ENCODE measurements at places on chromosomes 12 and 14.

DNA sequence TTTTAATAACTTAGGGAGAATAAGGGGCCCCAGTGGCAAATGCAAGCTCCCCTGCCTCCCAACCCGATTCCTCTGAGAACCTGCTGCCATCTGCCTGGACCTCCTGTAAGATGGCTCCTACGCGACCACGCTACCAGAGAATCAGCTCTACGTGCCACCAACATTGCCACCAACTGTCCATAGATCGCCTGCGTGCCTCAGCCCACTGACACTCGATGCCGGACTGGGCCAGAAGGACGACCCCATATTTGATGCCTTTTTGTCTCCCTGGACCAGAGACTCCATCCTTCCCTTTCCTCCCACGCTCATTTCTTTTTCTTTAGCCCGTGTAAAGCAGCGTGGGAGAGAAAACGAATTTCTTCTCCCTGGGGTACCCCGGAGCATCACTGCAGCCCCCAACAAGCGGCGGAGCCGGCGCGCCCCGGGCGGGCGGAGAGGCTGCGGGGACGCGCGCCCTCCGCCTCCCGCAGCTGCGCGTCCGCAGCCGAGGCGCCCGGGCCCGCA lies 565 bp upstream of the KLHL42 start:
- DNase-seq: no peak

DNA sequence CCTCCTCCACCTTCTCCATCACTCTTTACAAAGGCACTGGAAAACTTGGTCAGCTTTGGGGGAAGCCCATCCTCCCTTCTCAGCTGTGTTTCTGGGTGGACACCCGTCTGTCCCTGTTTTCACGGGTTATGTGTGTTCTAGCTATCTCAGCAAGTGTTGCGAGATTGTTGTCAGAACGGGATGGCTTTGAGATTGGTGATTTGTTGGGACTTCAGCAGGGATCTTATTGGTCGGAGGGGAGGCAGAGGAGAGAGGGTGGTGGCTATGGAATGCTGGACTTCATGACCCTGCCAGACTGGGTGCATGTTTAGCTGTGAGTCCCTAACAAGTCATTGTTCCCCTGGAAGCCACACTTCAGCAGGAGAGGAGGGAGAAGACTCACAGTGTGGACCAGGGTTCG lies 2.1 kb downstream of the USP5 start:
- DNase-seq: no peak

DNA sequence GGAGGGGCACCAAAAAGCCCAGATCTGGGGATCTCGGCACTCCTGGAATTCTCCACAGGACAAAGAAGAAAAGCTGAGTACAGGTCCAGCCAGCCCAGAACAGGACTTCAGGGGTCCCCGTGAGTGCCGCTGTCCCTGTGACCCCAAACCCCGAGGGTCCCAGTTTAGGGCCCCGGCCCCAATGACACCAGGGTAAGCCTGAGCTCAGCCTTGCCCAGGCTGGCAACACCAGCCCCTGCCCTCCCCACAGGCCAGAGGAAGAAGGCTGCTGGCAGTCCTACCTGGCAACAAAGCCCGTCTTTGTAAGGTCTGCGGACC lies 1.8 kb downstream of the CDK2AP1 start:
- DNase-seq: no peak

- no peak for DNase-seq
Observed at GRCh38 chr12:115543269-115543668, 734.2 kb downstream of the MED13L start.

- no peak for DNase-seq
Observed at GRCh38 chr14:54333511-54333910, 63.3 kb upstream of the CDKN3 start.

GRCh38 chr14:93912782-93913181 lies 14.4 kb upstream of the FAM181A start:
- DNase-seq: no peak

DNA sequence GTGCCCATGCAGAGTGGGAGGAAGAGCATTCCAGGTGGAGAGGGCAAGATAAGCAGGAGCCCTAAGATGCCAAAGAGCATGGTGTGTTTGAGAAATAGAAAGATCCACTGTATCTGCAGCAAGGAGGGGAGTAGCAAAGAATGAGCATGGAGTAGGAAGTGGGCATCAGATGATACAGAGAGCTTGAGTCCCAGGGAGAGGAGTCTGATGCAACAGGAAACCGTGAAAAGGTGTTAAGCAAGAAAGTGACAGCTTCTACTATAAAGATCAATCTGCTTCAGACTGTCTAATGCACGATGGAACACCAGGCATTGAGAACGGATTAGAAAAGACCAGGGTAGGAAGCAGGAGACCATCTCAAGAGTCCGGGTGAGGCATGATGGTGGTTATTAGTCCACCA lies 12.3 kb upstream of the GPRC5D start:
- DNase-seq: no peak

DNA sequence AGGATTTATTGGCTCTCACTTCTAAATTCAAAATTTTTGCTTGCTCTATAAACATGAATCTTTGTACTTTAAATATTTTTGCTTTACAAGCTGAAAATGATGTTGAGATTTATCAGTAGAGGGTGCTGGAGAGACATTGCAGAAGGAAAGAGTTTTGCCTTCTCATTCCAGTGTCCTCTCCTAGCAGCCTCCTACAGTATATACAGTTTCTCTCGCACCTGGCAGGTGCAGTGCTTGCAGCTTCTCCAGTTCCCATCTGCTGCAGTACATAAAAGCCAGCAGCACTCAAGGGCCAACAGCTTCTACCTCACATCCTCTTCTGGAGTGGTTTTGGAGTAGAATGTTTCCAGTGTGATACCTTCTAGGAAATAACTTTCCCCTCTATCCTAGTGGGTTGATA lies 601.8 kb upstream of the ATXN7L3B start:
- no peak for DNase-seq

- no peak for DNase-seq
Observed at GRCh38 chr12:96876966-96877365, 30.1 kb upstream of the NEDD1 start.

GRCh38 chr14:90408713-90409112 lies 11.9 kb downstream of the CALM1 start:
- DNase-seq: no peak

DNA sequence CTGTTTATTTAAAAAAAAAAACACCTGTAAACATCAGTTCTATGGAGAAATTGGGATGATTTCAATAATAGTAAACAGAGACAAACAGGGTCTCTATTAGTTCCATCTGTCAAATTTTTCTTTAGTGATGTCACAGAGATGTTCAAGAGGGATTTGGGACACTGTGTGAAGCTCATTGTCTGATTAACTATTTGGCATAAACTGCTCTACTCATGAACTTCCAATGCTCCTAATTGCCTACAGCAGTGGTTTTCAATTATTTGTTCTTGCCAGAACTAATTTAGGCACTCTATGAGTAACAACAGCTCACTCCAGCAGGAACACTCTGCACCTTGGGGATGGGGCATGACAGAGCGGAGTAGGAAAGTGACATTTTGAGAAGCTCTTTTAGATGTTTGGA lies 250.1 kb upstream of the PRKD1 start:
- no peak for DNase-seq

DNA sequence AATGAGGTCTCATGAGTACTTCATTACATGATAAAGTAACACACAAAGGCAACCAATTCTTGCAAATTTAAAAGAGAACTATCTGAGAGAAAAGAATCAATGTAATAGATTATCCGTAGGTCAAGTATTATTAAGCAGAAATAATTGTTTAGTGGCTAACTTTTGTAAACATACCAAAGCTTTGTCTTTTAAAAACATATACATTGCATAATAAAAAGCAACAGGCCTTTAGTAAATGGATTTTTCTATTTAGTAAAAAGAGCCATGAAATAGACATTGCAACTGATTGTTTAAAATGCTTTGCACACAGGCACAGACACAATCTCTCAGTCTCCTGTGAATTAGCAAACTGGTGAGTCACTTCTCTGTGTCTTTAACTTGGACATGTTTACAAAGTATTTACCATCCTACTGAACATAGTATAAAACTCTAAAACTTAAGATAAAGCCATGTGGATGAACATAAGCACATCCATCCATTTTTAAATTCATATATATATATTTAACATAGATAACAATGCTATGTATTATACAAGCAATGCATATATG lies 518.7 kb upstream of the MGAT4C start:
- DNase-seq: no peak

DNA sequence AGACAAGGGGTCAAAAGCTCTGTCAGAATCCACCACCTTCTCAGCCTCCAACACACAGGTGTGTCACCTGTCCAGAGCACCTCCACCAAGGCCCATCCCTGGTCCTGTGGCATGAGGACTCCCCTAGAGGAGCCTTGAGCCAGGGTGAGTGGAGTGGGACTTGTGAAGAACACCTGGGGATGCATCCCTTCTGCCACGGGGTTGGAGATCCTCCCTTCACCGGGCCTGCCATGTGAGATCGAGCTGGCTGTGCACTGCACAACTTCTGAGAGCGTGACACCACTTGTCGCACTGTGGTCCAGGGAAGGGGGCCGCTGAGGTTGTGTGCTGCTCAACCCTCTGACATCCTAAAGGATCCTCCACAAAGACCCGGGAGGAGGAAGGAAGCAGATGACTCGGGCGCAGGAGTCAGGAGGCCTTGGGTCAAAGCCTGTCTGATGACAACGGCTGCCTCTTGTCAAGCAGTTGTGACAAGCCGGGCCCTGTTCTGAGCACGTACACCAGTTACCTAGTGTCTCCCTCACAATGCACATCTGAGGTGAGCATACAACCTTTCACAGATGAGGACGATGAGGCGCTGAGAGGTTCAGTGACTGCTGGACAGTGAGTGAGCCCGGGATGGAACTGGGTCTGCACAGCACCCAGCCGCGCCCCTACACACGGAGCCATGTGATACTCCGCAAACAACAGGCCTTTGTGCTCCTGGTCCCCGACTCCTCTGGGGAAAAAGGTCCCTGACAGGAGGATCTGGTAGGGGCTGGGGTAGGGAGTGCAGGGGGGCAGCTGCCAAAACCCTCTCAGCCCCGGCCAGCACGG lies 35.6 kb downstream of the CHGA start:
- DNase-seq: no peak

DNA sequence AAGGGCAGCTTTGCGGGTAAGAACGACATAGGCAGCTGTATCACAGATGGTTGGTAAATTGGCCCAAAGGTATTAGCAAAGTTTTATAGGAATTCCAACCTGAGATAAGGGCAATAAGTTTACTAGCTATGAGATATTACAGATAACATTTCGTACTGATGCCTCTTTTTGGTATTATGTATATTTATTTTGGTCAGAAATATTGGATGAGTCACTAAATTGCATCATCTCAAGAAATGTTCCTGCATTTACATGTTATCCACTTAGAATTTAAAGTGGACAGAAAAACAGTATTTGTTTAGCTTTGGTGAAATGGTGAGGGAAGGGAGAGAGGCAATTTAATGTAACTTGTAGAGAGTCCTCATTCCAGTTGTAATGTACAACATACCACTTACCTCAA lies 65.1 kb upstream of the PZP start:
- no peak for DNase-seq

GRCh38 chr12:24425601-24425970 lies 476.1 kb upstream of the SOX5 start:
- DNase-seq: no peak

GRCh38 chr14:87045956-87046355 lies 947.0 kb downstream of the GALC start:
- DNase-seq: no peak

GRCh38 chr14:88233915-88234314 lies 89.2 kb downstream of the KCNK10 start:
- DNase-seq: no peak

DNA sequence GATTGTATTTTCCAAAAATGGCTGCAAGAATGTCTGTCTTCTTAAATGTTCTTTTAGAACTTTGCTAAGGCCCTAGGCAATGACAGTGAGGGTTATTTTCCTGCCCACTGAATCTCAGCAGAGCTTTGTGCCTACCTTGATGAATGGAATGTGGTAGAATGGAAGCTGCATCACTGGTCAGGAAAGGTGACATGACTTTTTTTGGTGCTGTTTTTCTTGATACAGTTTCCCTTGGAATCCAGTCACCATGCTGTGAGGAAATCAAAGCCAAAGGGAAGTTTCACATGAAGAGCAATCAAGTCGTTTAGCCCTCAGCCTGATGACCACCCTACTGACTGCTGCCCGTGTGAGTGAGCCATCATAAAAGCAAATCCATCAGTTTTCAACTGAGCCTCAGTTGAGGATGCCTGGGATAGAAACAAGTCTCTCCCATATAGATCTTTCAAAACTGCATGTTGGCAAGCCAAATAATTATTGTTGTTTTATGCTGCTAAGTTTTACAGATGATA lies 886.0 kb upstream of the FBXO33 start:
- no peak for DNase-seq

- DNase-seq: no peak
Observed at GRCh38 chr14:71541973-71542690, 390.1 kb upstream of the RGS6 start.

- no peak for DNase-seq
Observed at GRCh38 chr12:31521964-31522363, 69.0 kb downstream of the DENND5B start.

DNA sequence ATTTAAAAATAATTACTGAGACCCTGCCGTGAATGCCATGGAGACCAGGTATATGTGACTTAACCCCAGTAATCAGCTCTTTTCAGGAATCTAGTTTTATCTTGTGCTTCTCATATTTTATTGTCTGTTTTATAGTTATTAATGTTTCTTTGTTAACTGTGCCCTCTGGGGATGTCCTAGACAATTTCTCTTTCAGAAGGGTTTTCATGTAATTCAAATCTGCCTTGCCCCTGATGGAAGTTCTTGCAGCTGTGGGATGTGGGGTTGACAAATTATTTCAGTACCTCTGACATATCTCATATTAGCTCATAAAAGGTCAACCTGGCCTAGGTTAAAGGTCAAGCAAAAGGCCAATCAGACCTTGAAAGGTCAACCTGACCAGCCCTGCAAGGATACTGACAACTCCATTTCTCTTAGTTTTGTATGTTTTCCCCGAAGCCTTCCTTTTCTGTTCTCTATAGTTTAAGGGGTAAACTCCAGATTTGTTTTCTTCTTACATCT lies 182.3 kb downstream of the SLC41A2 start:
- no peak for DNase-seq

GRCh38 chr12:2322554-2323120 lies 269.9 kb downstream of the CACNA1C start:
- DNase-seq: no peak

DNA sequence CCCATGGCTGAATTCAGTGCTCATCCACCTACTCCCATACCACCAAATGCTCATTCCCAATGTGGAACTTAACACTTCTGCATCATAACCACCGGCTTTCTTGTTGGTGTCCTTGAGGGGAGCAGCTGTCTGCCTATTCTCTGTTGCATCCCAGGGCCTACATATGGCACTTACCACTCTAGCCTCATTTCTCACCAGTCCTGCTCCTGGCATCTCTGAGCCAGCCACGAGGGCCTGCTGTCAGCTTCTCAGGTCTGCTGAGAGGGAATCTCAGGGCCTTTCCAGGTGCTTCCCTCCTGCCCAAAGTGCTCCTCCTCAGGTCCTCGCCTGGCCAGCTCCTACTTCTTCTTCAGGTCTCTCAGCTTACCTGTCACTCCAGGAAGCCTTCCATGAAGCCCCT lies 24.0 kb upstream of the RND1 start:
- DNase-seq: no peak

GRCh38 chr14:99757331-99758070 lies 35.7 kb upstream of the EML1 start:
- DNase-seq: no peak

GRCh38 chr14:81269100-81269978 lies 48.6 kb upstream of the GTF2A1 start:
- DNase-seq: no peak

All from activated effector memory CD4-positive, alpha-beta T cell treated with Interleukin-2 at 50 U/mL for 16 hours (primary cell).